ENCODE measurements at places on chromosomes 11 and 22.

DNA sequence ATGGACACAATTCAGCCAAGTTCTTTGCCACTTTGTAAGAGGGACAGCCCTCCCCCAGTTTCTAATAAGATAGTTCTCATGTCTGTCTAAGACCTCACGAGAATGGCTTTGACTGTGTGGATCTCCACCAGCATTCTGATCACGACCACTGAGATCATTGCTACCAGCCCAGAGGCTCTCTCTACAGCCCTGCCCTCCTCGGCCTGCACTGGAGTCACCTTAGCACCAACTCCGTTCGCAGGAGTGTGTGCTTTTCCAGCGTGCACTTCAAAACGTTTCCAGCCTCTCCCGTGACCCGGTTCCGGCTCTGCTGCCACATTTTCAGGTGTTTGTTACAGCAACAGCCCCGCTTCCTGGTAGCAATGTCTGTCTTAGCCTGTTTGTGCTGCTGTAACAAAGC, 26.2 kb downstream of the TSPAN32 start:
- no peak for DNase-seq

DNA sequence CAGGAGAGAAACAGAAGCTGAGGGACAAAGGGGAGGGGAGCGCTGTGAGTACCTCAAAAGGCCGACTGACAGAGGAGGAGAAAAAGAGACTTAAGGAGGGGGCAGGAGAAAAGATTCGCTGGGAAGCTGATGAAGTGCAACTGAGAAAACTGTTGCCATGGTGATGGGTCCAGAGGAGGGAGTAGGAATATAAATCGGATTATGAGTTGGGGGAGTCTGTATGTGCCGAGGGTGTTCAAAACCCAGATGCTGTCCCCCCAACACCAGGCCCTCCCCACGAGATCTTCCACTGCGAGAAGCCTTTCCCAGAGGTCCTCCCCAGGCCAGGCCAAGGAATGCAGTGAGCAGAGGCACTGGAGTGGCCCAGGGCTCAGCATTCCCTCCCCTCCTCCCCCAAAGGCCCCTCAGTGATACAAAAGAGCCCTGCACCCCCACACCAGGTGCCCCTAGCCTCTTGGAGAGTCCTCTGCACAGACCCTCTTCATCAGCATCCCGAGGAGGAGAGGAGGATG, 13.7 kb upstream of the BCL9L start:
- DNase-seq = no peak

DNA sequence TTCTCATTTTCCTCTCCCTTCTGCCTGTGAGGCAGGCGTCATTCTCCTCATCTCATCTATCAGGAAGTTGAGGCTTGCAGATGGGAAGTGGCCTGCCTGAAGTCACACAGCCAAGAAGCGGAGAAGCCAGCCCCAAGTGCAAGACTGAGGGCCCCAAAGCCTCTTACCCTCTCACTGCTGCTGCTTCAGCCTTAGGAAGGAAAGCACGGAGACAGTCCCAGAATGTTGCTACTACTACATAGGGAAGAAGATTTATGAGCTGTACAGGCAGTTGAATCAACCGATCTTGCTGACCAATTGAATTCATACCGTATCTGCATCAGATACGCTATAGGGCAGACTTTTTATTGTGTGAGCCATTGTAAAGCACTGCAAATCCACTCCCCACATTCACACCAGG, 89.0 kb downstream of the CWC15 start:
- DNase-seq = no peak

DNA sequence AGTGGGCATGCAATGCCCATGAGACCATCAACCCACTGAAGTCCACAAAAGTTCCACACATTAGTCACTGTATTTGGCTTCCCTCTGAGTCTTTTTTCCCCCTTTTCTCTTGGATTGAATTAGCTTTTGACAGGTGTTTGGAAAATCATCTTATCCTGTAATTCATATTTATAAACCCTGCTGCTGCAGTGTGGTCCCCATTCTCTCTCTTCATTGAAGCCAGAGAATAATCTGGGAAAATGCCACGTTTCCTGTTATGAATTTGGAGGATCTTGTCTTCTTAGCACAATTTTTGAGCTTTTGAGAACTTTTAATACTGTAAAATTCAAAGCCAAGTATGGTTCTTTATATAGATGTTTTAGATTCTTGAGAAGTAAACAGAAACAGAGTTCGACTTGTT, 84.8 kb downstream of the UVRAG start:
- no peak for DNase-seq

DNA sequence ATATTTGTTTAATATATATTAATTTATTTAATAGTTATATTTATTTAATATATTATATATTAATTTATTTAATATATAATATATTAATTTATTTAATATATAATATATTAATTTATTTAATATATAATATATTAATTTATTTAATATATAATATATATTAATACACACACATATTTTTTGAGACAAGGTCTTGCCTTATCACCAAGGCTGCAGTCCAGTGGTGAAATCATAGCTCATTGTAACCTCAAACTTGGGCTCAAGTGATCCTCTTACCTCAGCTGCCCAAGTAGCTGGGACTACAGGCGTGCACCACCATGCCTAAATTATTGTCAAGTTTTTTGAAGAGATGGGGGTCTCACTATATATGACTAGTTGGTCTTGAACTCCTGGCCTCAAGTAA, 51.4 kb upstream of the DDI1 start:
- no peak for DNase-seq

DNA sequence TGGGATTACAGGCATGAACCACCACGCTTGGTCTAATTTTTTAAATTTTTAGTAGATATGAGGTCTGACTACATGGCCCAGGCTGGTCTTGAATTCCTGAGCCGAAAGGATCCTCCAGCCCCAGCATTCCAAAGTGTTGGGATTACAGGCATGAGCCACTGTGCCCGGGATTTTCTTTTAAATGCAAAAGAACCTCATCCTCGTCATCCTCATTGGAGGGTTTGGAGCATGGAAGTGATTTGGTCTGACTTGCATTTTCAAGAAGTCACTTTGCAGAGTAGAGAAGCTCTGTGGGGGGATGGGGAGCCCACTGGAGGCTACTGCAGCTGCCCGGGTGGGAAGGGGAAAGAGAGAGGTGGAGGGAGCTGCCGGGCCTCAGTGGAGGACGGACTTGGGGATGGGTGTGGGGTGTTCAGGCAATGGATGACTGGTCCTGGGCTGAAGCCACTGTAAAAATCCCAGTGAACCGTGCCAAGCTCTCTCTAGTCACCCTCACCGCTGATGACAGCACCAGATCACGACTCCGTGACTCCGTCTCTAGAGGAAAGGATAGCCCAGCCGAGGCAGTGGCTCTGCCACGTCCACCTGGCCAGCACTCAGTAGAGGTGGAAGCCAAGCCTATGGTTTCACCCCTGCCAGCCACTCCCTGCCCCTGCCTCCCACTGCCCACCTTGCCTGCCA, 32.8 kb upstream of the SLC22A12 start:
- peak; percentile 87 for DNase-seq

DNA sequence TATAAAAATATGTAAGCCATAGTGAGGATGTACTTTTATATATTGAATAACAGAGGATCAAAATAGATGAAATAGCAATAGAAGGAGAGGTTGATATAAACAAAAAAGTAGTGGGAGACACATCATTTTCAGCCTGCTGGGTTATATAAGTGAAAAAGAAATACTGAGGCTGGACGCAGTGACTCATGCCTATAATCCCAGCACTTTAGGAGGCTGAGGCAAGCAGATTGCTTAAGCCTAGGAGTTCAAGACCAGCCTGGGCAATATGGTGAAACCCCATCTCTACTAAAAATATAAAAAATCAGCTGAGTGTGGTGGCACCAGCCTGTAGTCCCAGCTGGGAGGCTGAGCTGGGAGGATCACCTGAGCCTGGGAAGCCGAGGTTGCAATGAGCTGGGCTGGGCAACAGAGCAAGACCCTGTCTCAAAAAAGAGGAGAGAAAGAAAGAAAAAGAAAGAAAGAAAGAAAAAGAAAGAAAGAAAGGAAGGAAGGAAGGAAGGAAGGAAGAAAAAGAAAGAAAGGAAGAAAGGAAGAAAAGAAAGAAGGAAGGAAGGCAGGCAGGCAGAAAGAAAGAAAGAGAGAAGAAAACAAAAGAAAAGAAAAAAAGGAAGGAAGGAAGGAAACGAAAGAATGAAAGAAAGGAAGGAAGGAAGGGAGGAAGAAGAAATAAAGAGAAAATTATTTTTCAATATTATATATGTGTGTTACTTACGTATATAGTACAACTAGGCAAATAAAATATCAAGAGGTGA, 7.0 kb upstream of the P2RY2 start:
- DNase-seq = no peak

DNA sequence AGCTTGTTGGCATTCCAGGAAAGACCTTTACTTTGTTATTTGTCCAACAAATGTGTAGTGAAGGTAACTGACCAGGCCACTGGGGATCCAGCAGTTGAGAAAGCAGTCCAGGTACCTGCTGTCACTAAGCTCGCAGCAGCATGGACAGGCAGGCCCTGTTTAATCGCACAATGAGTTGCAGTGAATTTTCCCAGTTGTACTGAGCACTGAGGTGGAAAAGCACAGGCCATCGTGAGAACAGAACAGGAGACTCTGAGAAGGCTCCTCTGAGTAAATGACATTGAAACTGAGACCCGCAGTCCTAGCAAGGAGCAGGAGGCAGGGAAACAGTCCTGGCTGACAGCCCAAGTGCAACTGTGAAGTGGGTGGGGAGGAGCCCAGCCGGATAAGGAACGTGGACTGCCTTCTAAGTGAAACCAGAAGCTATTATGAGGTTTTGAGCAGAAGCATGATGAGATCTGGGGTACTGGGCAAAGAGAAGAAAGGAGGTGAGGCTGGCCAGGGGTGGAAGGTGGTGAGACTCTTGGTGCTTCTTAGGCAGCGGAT, 39.8 kb upstream of the CDON start:
- DNase-seq = no peak

GRCh38 chr11:69943066-69943465, 123.8 kb upstream of the FGF3 start:
- DNase-seq = peak; percentile 50

GRCh38 chr11:117738246-117738957, 58.6 kb downstream of the DSCAML1 start:
- no peak for DNase-seq

- peak; percentile 49 for DNase-seq
Measured at GRCh38 chr11:2207773-2208621, 36.4 kb upstream of the TH start.

- no peak for DNase-seq
Measured at GRCh38 chr22:44380756-44381486, 68.2 kb upstream of the SHISAL1 start.

DNA sequence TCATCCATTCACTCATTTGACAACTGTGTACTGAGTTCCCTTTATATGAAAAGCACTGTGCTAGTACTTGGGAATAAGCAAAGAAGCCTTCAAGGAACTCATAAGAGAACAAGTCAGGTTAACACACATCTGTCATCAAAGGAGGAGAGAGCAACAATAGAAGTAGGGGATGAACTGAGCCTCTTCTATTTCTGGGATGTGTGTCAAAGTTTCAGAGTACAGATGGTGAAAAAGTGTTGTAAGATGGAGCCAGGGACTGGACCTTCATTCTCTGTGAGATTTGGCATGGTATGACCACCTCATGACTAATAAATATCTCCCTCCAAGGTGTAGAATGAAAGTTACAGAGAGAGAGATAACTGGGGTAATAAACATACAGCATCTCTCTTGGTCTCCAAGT, 349.8 kb upstream of the PLET1 start:
- no peak for DNase-seq

GRCh38 chr11:20926799-20927540, 257.6 kb downstream of the NELL1 start:
- no peak for DNase-seq

- DNase-seq = no peak
Measured at GRCh38 chr11:117766026-117766425, 31.0 kb downstream of the DSCAML1 start.

GRCh38 chr11:126134461-126135155, 71.9 kb upstream of the CDON start:
- DNase-seq = no peak

DNA sequence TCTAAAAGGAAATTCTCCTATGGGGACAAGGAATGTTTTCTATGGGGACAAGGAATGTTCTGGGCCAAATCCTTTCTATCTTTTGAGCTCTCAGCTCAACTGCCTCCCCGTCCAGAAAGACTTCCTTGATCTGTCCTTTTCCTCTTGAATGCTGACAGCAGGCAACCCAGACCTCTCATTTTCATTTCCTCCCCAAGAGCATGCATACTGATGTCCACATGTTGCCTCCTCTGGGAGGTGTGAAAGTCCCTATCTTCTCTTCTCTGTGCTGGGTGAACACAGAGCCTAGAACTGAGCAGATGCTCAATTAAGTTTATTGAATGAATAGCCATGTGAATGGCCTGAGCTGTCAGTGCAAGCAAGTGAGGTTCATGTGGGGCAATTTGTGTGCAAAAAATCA, 331.9 kb upstream of the NARS2 start:
- DNase-seq = no peak

GRCh38 chr11:23181022-23181807, 320.9 kb upstream of the CCDC179 start:
- DNase-seq = no peak

DNA sequence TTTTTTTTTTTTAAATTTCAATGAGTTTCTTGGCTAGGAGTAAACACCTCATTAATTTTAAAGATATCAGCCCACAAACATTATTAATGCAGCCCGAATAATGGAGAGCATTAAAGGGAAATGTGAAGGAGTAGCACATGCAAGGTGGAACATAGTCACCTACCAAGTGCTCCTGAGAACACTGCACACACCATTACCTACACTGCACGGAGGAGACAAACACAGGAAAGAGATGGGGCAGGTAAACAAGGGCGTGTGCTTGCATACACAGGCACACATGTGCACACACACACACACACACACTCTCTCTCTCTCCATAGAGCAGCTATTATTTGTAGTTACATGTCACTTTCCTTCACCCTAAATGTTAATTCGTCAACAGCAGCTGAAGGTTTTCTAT, 30.2 kb downstream of the HTR3B start:
- DNase-seq = no peak

- DNase-seq = peak; percentile 65
Measured at GRCh38 chr11:15890031-15890713, 466.2 kb downstream of the SOX6 start.

GRCh38 chr11:41982975-41983374, 523.5 kb upstream of the LRRC4C start:
- no peak for DNase-seq

DNA sequence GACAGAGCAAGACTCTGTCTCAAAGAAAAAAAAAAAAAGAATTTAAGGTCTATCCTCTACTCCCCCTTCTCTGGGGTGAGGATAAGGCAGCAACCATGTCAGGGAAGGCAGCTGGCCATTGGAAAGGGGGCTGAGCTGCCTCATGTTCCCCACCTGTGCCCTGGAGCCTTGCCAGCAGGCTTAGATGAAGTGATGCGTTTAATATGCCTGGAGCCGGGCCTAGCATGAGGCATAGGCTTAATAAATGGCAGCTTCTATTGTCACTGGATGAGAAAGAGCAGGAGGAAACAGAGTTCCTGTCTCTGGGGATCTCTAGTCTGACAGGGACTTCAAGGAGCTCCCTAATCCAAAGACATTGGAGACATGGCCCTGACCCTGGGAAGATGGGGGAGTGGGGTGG, 3.2 kb upstream of the KCNE3 start:
- DNase-seq = no peak

DNA sequence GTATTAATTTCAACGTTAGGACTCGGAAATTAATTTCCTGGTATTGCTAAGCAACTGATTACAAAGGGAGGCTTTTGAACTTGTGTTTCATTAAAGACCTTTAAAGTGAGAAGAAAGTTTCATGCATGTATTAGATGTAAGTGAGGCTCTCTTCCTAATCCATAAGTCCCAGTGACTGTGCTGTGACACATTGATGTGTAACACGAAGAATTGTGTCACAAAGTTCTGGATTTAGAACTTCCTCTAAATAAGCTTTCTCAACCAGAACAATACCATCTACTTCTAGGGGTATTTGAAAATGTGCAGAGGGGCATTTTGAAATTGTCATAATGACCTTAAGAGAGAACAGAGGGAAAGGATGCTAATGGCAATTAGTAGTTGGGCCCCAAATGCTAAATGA, 14.4 kb downstream of the DCUN1D5 start:
- no peak for DNase-seq

Measured in ELF-1 (cell line).